Ureter (tissue), 1 donor: ENCODE measurements at places on chromosomes 5 and 9. TPM values are rescaled to one million over a fixed set of nuclear protein-coding genes. Genes with fewer than 3 reads are reported as not detected.

DNA sequence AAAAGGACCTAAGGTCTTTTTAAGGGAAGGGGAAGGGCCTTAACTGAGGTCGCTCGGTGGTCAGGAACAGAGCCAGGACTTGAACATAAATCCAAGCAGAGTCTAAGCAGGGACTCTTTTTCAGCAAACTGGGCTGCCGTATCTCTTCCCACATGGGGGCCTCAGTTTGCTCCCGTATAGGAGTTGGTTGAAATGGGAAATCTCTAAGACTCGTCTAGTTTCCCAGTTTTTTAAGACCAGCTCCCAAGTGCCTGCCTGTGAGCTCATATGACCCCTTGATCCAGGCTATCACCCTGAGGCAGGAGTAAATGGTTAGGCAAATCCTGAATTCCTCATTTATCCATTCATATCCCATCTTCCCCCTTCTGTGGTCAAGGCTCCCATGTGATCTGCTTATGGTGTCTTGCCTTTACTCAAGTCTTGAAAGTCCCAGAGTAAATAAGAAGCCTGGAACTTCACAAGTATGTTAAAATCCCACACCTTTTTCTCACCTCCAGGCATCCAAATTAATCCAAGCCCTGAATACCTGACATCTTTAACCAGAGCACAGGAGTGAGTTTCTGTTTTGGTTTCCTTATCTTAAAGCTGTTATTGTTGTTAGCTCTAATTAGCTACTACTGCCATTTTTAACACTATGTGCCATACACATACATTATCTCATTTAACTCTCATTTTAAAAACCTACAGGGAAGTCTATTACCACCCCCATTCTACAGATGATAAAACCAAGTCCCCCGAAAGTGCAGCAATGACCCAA lies 3.0 kb downstream of the ARSI start:
- no peak for DNase-seq

GRCh38 chr5:33120671-33121070 lies 320.1 kb upstream of the TARS1 start:
- DNase-seq, result no peak

GRCh38 chr9:92614763-92615461 lies 55.0 kb downstream of the IPPK start:
- DNase-seq, result no peak

The TBC1D2 gene
- total RNA-seq, result 60.8 TPM

The DAPK1 gene
- 100 TPM for total RNA-seq

The PCDHB5 gene
- total RNA-seq, result 2.9 TPM

DNA sequence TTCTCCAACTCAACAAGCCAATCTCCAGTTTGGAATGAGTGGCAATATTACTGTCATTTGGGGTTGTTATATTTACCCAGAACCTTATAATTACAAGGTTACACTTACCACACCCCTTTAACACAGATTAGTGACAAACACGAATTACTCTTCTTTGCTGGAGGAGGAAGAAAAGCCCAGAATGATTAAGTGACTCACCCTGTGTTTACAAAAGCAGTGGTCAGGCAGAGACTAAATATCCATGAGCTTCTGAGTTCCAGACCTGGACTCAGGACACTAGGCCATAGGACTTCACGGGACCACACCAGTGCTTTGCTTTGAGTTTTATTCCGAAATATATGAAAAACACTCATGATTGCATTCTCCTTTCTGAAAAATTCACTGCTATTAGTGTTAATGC lies 370.8 kb downstream of the TLE1 start:
- no peak for DNase-seq

DNA sequence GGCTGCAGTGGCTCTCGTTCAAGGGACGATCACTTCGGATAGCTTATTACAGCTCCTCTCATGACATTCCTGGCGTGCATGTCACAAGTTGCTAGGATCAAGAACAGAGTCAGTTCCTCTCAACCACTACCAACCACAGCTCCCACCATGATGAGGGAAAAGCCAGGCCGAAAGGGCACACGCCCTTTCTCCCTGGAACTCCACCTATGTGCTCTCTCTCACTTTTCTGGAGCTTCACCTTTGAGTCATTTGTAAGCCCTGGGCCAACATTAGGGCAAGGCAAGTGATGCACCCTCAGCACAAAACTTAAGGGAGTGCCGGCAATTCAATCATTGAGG lies 1.6 kb downstream of the SPACA9 start:
- DNase-seq, result no peak

GRCh38 chr5:674630-675011 lies 18.5 kb downstream of the TPPP start:
- DNase-seq, result no peak

The PKD2L2 gene
- total RNA-seq, result not detected

DNA sequence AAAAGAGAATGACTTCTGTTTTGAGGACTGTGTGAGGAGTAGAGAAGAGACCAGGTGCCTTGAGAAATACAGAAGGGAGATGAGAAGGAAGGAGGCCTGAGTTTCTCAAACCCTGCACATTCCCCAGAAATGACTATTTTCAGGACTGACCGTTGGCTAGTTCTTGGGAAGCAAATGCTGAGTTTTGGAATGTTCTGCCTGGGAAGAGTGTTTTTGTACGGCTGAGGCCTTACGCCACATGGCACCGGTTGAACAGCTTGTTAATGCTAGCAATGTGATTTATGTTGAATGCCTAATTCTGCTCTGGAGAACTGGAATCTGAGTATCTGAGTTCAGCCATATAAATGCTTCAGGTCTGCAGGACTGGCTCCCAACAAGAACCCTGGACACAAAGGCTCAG lies 152.7 kb upstream of the ADAMTS16 start:
- no peak for DNase-seq

DNA sequence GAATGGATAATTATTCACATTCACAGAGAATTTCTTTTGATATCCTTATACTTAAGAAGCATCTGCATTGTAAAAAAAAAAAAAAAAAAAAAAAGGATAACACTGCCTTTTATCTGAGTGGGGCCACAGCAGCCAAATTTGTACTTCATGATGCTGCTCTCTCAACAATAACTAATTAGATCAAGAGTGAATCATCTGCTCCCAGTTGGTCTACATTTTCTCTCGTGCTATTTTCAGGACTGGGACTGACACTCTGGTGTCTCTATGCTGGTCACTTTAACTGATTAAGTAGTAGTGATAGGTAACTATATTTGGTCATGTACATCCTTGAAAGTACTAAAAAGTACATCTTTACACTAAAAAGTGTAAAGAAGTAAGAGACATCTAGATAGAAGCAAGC lies 90.1 kb downstream of the RFX3 start:
- DNase-seq, result no peak

DNA sequence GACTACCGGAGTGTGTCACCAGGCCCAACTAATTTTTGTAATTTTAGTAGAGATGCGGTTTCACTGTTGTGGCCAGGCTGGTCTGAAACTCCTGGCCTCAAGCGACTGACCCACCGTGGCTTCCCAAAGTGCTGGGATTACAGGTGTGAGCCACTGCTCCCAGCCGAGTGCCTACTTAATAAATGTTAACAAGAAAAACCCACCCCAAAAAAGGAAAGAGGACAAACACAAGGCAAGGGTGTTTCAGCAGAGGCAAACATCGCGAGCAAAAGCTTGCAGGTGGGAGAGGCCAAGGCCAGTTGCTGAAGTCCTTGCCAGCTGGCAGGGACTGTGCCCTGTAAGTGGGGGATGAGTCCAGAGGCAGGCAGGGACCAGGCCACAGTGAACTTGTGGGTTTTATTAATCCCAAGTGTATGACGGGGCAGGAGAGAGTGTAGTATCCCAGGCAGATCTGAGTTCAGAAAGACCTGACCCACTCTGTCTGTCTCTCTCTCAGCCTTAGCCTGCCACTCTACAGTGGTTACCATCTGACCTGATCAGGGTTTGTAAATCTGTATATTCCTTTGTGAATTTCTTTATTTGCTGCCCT lies 6.4 kb upstream of the FPGS start:
- DNase-seq, result no peak

- DNase-seq, result no peak
Observed at GRCh38 chr9:121610638-121610953, 40.8 kb upstream of the DAB2IP start.

GRCh38 chr9:37329576-37329975 lies 92.9 kb upstream of the GRHPR start:
- DNase-seq, result no peak

GRCh38 chr5:87127956-87128687 lies 139.6 kb upstream of the RASA1 start:
- no peak for DNase-seq

- DNase-seq, result no peak
Observed at GRCh38 chr5:119470105-119470763, 17.9 kb downstream of the HSD17B4 start.

DNA sequence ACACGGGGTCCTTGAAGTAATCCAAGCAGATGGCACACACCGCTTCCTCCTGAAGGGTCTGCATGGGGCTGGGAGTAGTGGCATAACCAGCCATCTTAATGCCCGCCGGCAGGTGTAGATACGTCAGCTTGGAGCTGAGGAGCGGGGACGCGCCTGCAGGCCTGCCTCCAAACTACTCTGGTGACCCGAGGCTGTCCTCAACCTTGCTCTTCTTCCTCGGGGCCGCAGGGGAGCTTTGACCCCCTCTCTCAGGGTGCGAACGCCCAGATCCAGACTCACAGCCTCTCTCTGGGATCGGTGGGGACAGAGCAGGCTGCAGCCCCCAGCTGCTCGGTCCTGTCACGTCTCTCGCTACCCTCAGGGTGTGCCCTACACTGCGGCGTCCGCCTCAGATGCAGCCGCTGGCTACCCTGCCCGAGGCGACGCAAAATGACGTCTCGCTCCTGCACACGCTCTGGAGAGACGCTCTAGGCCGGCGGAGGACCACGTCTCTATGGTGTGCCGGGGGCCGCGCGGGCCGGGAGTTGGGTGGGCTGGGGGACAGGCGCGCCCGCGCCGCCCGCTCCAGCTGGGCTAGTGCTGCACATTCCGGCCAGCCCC lies at the start of gene TRIM52:
TRIM52 (minus strand) TSS at position 424 of the 600 bp plus-strand sequence; CDS start at position 94, 330 bp downstream.
- peak; percentile 91 for DNase-seq

DNA sequence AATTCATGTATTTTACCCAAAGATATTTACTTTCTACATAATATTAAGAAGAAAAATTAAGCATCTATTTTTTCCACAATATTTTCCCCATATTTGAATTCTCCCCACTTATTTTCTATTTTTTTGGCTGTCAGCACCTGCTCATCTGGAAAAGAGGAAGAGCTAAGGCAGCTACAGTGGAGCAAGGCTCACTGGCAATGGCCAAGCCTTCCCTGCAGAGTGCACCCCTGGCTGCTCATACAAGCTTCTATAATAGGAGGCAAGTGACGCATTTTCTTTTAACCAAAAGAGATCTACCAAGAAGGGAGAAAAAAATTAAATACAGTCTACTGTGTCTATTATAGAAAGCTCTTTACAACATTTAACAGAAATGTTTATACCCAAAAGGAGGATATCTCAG lies 72.5 kb downstream of the AUH start:
- DNase-seq, result no peak

The LHX3 gene
- not detected for total RNA-seq

The PCA3 gene
- not detected for total RNA-seq

- DNase-seq, result peak; percentile 29
Observed at GRCh38 chr9:138069731-138070456, 192.3 kb downstream of the CACNA1B start.

GRCh38 chr9:130948266-130948665 lies 9.2 kb upstream of the FIBCD1 start:
- no peak for DNase-seq

The PITX1 gene
- 20.6 TPM for total RNA-seq

The RNF183 gene
- 0.96 TPM for total RNA-seq

GRCh38 chr5:17928581-17928981 lies 294.3 kb downstream of the TAF11L14 start:
- no peak for DNase-seq

The C9orf153 gene
- 0.36 TPM for total RNA-seq

The IRX2 gene
- total RNA-seq, result 3.3 TPM

The IFNA21 gene
- total RNA-seq, result not detected

DNA sequence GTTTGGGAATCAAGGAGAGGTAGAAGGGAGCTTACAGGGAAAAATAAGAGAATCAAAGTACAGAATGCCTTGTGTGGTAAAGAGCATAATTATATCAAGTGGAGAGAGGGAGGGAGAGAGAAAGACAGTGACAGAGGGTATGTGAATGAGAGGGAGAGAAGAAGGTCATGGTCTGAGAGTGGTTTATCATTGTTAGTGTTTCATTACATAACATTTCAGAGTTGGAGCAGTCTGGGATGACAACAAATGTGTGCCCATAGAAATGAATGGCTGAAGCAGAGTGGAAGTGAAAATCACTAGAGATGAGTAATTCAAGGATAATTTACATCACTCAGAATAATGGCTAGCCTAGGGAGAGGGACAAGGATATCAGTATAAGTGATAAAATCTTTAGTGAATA lies 799.2 kb downstream of the TLE1 start:
- DNase-seq, result no peak

DNA sequence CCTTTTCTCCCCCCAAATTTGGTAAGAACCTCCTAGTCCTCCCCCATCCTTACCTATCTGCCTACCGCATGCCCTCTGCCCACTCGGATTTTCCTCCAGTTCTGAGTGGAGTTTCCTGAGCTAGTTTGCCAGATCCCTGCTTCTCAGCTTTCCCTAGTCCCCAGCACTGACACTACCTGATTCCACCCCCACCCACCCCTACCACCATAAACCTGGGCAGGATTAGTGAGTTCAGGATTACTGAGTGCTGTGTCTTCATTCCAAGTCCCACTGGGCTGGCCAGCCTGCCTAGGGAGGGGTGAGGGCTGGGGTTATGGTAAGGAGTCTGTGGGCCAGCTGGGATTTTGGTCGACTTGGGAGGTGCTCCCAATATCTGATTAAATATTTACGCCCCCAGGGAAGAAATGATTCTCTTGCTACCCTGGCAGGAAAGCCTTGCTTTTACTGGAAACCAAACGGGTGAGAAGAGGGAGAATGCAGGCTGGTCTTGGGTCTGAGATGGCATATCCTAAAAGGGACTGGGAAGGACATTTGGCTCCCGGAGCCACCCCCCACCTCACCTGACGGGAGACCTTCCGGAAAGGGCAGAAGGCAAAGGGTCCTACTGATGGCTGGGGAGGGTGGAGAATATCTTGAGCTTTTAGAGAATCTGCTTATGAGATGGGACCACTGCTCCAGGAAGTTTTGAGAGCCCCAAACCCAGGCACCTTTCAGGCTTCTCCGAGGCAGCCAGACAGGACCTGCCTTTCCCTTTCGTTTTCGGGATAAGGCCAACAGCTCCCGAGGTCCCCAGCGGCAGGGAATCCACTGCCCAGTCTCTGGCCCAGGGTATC lies 3.7 kb downstream of the PITX1 start:
- DNase-seq, result no peak

DNA sequence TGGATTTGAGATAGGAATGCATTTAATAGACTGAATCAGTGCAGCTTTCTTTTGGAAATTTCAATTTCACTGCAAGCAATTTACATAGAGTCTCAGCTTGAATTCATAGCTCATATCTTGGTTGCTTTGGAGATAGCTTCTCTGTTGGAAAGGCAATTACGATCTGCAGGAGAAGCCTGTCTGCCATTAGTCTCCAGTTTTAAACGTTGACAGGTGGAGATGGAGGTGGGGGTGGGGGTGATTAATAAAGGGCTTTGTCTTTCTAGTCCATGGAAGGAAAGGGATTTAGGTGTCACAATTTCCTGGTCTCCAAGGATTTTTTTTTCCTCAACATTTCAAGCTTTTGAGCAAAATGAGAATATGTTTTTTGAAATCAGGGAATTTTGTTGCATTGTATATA lies 184.7 kb downstream of the CARTPT start:
- DNase-seq, result no peak
